Activated T-cell treated with anti-CD3 and anti-CD28 coated beads, Interleukin-2, amount 50 U/mL, for 72 hours (primary cell): ENCODE measurements at places on chromosomes 4 and X. TPM values are rescaled to one million over a fixed set of nuclear protein-coding genes. Genes with fewer than 3 reads are reported as not detected.

The UGT2A1 gene
- total RNA-seq, result not detected

The CCNA2 gene
- total RNA-seq, result 69.0 TPM

The ETFDH gene
- 38.0 TPM for total RNA-seq

The LONRF3 gene
- total RNA-seq, result 1.6 TPM

The RNF128 gene
- total RNA-seq, result not detected
